ENCODE measurements at places on chromosomes 7 and 10. TPM values are rescaled to one million over a fixed set of nuclear protein-coding genes. Genes with fewer than 3 reads are reported as not detected.

GRCh38 chr7:44184206-44184872 lies 4.9 kb downstream of the GCK start:
- peak; percentile 74 for DNase-seq
- peak overlapping the region; percentile 64 for H3K27ac ChIP-seq
- peaks cover 8% of the 10 kb centered on the region for H3K4me1 ChIP-seq
- H3K4me3 ChIP-seq, result no peak overlapping the region

DNA sequence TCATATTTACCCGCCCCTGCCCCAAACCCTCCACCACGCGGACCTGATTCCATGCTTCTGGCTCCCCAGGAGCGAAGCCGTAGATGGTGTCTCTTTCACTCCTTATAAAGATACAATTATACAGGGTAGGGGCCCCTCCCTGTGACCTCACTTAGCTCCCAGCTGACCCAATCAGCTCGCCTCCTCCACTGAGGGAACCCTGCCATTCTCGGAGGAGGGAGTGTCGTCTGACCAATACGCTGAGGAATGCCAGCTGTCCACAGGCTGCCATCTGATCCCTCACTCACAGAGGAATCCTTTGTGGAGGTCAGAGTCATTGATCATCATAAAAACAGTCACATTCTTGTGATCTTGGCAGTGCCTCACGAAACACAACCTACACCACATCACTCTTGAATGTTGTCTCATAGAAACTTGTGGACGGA lies 67.5 kb upstream of the INSIG1 start:
- H3K36me3 ChIP-seq, result no peaks in the 10 kb centered on the region
- no peaks in the 10 kb centered on the region for H3K27me3 ChIP-seq
- peak; percentile 51 for DNase-seq
- no peak overlapping the region for H3K27ac ChIP-seq

DNA sequence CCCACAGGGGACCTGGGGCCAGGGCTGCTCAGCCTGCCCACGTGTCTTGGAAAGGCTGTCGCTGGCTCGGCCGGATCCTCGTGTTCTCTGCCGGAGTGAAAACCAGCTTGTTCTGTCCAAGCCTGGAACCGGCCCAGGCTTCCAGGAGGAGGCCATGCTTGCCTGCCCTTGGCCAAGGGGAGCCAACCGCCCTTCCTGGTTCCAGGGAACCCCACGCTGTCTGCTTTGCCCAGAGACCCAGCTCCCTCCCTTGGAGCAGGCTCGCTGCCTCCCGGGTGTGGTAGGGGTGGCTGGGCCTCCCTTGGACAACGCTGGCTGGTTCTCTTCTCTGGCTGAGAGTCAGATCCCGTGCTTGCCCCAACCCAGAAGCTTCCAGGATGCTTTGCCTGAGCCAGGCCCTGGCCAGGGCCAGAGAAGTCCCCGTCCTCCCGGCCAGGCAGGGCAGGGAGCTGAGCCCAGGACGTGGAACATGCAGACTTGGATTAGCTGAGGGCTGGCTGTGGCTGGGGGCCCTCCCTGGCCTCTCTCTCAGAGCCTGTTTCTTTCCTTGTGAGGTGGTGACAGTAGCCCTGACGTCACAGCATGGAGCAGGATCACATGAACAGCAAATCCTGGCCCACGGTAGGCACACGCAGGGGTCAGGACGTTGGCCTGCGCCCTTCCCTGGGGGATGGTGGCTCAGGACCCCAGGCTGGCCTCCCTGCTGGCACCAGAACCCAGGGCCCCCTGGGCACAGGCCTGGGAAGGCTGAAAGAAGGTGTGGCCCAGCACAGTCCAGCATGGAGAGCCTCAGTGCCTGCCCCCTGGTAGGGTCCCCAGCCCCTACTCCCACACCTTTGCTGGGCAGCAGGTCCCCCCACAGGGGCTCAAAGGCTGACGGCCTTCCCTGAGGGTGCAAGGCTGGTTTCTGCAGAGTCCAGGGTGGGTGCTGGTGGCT lies 67.5 kb downstream of the PWWP2B start:
- H3K27me3 ChIP-seq, result no peaks in the 10 kb centered on the region
- H3K4me1 ChIP-seq, result peaks cover 26% of the 10 kb centered on the region
- no peak overlapping the region for H3K4me3 ChIP-seq
- peak; percentile 59 for DNase-seq
- H3K27ac ChIP-seq, result peak overlapping the region; percentile 70

The MICALL2 gene
- total RNA-seq, result 16.4 TPM

The SFRP4 gene
- 1.1 TPM for total RNA-seq

DNA sequence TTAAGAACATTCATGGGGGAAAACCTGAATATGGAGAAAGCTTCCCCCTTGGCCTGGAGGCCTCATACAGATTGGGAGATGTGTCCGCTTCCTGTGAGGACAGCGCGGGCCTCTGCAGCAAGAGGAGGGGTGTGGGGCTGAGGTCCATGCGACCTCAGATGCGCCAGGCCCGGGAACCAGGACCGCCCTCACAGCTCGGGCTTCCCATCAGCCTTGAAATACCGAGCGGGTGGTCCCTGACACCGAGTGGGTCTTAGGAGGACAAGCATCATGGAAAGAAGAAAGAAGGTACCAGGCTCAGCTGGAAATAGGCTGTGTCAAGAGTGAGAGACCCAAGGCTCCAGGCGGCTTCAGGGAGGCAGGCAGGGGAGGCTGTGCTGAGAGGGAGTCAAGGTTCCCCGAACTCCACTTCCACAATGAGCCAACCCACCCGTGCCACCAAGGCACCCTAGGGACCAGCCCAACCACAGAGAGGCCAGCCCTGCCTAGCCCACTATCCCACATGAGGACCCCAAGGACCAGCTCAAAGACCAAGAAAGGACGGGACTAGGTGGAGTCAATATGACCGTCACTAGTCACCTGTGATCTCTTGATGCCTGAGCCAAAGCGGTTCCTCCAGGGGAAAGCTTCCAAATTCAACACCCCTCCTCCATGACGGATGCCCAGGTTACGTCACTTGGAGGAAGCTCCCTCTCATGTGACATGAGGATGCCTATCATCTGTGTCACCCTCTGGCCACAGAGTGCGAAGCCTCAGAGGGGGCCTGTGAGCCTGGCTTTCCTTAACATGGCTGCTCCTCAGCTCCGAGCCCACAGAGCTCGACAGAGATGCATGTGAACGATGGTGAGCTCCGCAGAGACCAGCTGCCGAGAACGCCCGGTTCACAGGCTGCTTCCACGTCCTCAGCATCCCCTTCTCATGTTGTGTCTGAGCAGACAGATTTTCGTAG lies 103.7 kb downstream of the TCERG1L start:
- H3K27ac ChIP-seq, result no peak overlapping the region
- H3K4me3 ChIP-seq, result no peak overlapping the region
- H3K4me1 ChIP-seq, result no peaks in the 10 kb centered on the region
- H3K36me3 ChIP-seq, result no peaks in the 10 kb centered on the region
- H3K27me3 ChIP-seq, result no peaks in the 10 kb centered on the region

The PNLIPRP1 gene
- not detected for total RNA-seq
